ENCODE measurements at places on chromosomes 2 and 18.

DNA sequence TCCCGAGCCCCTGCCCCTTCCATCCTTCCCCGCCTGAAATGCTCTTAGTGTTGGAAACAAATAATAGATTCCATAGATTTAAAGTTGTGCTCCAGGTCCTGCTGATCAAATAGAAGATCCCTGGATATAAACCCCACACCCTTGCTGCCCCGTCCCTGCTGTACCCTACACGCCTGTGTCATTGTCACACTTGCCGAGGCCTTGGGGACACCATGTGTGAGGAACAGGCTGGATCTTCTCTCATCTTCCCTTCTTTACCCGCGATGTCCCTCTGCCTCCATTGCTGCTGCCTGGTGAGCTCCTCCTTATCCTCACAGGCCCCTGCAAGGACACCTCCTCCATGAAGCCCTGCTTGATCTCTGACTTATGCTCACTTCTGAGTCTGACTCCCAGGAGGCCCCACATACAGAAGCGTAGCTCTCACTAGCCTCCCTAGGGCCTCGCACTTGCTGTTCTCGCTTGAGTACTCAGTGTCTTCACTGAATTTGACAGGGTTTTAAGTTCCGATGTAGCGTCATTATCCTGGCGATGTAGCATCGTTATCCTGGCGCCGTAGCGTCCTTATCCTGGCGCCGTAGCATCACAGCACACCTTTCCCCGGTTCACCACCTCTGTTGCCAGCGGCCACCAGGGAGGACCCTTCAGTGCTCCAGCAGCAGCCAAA is 221.9 kb downstream of the NDUFA10 start:
- DNase-seq: no peak

- DNase-seq: no peak
These were observed 604 bp upstream of the STK11IP start for GRCh38 chr2:219596954-219597551.

DNA sequence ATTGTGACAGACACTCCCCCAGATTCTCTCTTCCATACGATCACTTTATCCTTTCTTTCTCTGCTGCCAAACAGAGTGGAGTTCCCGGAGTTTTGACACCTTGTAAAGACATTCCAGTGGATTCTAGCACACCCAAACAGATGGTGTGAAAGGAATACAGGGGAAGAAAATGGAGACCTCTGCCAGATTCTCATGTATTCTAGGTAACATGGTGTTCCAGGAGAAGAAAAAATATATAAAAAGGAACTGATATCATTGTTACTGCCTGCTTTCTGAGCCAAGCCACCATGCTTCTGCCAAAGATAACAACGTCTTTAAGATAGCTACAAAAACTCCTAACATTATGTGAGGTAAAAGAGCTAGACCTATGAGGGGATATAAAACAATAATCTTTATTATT is 136.5 kb downstream of the TXNL1 start:
- DNase-seq: no peak

DNA sequence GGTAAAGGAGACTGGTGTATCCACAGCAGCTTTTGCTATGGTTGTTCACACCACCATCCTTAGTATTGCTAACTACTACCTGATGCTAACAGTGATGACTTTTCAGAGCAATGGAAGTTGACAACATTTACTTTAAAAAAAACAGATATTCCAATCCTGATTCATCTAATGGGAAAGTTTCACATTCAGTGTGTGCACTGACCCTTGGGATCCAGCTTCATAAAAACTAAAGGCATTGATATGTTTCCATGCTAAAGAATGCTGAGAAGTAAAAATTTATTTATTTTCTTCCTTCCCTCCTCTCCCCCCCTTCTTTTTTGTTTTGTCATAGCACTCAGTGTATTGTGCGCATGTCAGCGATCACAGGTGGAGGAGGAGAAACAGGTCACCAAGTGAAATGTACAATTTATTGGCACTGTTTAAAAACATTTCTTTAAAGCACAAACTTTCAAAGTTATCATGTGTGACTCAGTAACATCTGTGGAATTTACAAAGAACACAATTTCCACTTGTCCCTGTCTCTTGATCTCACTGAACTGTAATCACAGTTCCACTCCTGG is 229.9 kb downstream of the ALK start:
- no peak for DNase-seq

DNA sequence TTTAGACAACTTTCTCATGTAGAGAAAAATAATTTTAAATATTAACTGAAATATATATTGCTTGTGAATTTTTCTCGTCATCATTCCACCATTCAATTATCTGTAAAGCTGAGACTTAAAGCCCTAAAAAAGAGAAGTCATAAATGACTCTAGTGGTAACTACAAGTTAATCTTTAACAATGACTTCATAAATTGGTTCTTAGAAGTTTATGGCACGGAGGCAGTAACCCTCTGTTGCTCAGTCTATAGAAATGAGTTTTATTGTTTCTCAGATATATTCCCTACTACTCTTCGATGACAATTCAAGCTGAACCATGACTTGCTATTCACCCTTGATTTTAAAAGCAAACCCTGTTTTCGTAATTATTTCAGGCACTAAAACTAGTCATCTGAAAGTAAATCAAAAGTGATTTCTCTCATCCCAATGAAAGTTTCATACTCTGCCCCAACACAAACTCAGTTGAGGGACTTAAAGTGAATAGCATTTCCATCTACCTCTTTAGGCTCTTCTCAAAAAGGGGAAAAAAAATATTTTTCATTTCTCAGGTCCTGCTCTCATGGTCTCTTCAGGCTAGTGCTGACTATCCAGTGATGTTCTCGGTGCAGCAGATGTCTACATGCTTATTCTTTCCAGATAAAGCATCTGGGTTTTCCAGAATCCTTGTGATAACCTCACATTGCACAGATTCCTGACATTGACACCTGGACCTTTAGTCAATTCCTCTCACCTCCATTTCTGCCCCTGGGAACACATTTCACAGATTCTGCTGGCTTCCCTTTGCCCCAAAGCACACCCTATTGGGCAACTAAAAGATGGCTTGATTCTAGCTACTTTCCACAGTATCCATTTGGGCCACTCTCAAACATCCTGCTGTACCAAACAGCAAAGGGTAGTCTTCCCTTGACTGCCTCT is 207.8 kb upstream of the LRATD1 start:
- DNase-seq: no peak

- peak; percentile 28 for DNase-seq
These were observed 30.6 kb downstream of the ORC4 start for GRCh38 chr2:147989809-147990403.

DNA sequence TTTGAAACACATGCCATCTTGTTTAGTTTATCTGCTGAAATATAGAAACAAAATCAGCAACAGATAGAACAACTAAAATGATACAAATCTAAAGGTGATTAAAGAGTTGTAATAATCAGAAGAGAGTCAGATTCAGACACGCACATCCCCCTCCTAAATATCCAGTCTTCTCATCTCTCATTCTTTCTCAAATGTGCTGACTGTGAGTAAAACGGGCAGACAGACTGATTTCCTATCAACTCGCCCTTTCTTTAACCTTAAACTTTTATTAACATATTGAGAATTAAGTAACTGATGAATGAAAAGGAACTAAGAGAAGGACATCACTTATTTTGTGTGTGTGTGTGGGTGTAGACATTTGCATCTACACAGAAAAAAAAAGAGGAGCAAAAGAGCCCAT is 34.6 kb upstream of the SPP2 start:
- DNase-seq: no peak

DNA sequence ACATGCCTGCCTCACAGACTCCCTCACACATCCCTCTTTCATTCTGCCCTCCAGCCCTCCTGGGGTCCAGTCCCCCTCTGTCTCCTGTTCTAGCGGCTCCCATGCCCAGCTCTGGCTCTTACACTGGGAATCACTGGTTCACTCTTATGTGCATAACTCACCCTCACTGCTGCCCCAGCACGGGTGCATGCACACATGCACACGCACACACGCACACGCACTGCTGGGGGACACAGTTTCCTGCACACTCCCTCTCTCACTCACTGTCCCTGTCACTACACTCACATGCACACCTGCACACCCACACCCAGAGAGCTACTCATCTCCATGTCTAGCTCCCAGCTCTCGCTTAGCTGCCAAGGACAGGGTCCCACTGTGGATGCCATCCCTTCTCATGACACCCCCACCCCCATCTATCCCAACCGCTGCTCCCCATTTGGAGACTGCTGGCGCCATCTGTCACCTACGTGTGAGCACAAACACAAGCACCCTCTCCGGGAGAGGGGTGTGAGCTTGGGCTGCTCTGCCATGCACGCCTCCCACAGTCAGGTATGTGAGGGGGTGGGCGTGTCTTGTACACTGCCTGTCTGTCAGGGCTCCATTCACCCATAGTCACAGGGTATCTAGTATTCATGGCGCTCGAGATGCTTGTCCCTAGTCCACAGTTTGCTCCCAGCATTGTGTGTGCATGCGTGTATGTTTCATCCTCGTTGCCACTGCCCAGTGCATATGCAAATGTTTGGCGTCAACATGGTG is 1.8 kb downstream of the ASIC4 start:
- no peak for DNase-seq

- DNase-seq: peak; percentile 20
These were observed 153.4 kb downstream of the GPD2 start for GRCh38 chr2:156589381-156590079.

DNA sequence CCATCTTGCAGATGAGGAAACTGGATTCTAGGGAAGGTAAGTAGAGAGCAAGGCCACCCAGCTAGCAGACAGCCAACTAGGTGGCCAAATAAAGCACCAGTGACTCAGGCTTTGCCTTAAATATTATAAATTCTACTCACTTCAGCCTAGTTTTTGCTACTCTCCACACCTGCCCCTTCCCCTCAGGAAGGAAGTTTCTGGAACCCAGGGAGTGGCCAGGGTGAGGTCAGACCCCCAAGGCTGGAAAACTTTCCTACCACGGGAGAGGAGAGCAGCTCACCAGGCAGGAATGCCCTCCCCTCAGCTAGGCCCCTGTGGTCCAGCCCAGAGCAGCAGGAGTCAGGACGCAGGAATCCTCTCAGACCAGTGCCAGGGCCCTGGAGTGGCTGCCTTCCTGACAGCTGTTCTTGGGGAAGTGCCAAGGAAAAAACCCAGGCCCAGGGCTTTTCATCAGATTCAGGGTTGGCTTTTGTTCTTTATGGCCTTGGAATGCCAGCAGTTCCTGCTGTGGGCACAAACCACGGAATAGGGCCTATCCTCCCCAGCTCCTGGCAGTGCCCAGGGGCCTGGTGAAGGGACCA is 5.1 kb upstream of the PAX8 start:
- peak; percentile 4 for DNase-seq

DNA sequence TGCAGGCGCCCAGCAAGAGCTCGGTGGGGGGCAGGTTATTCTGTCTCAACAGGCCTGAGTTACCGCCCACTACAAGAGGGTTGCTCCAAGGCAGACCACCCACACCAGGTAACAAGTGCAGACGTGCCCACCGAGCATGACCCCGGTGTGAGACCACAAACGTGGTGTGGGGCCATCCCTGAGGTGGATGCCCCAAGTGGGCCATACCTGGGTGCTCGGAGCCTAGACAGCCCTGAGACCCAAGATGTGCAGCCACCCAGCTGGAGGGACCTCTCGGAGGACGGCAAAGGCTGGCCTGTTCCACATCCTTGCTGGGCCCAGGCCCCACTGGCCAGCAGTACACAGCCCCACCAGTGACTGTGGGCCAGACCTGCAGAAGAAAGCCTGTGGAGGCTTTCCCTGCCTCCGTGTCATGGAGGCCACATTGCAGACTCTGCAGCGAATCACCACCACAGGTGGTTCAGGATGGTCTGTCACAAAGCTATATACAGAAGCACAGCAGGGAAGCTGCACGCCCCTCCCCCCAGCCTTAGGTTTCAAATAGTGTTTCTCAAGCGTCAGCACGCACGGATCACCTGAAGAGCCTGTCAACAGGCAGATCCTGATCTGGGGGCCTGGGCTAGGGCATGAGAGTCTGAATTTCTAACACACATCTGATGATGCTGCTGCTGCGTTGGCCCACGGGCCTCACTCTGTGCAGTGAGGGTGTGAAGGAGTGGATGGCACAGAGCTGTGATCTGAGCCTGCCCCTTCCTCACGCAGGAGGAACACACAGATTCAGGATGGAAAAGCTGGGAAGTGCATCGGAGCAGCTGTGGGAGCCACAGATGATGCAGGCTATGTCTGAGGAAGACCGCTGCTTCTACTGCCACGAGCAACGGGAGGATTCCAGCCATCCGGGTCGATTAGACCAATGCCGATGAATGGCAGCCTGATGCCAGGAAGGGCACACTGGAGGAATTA is 96.8 kb downstream of the UXS1 start:
- DNase-seq: no peak

DNA sequence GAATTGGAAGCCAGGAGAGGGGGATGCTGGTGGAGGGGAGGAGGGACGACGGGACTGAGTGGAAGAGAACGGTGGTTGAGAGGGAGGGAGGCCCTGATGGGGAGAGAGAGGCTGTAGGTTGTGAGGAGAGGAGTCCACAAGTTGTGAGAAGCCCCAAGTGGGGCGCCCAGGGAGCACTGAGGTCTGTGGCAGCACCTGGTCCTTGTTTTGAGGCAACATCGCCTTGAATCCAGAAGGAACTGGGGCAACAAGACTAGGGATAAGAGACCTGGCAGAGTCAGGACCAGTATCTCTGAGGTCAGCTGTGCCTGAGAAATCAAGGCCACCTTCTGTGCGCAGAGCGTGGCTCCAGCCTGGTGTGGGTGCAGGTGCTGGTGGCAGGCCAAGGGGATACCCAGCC is 1.1 kb downstream of the PRR30 start:
- DNase-seq: no peak

GRCh38 chr18:45920367-45920766 is 46.8 kb downstream of the EPG5 start:
- DNase-seq: peak; percentile 79

DNA sequence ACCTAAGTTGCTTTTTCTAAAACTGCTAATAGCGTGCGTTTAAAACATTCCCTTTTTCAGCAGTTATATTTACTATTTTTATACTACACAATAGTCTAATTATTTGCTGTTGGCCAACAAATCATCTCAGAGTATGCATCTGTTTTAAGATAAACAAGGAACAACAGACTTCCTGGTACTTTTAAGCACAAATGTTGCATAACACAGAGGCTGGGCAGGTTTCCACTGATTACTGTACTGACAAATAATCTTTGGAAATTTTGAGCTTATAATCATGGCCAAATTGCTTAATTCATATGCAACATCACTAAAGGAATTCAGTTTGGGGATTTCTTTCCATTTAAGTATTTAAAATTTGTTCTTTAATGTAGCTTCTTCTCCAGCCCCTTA is 737.4 kb upstream of the SALL3 start:
- DNase-seq: no peak

GRCh38 chr2:143736904-143737303 is 607.7 kb downstream of the ARHGAP15 start:
- peak; percentile 35 for DNase-seq

GRCh38 chr2:138919120-138919747 is 139.0 kb upstream of the NXPH2 start:
- DNase-seq: no peak

DNA sequence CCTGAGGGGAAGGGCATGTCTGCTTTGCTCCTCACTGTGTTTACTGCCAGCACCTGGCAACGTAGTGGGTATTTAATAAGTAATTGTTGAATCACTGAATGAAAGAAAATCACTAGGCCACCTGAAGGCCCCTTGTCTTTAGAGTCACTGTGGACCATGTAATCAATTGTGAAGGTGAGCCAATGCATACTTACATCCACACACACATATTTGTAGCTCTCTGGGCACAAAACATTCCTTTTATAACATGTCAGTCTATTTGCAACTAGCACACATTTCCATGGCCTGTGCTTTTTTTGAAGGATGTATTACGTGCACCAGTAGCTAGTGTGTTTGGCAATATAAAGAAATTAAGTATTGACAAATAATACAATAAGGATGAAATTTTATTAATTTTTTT is 11.2 kb downstream of the ATP8B1 start:
- DNase-seq: no peak

- DNase-seq: no peak
These were observed 1204.5 kb upstream of the ZEB2 start for GRCh38 chr2:145724311-145724898.

GRCh38 chr18:47929681-47930198 is 719 bp downstream of the SMAD2 start:
- DNase-seq: no peak
